C1 segment of cervical spinal cord (tissue), 14 donors: ENCODE measurements at places on chromosomes 7 and 10.

DNA sequence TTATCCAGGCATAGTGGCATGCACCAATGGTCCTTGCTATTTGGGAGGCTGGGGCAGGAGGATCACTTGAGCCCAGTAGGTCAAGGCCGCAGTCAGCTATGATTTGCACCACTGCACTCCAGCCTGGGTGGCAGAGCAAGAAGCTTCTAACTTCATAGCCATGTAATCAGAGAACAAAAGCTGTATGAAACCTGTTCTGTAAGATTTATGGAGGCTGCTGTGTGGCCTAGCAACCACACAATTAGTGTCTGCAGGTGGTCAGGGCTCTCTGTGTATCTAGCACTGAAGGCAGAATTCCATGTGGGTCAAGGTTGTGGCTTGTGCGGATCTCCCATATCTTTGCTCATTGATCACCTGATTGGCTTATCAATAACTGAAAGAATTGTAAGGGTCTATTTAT, 221.5 kb upstream of the FOXK1 start:
- DNase-seq, result no peak

DNA sequence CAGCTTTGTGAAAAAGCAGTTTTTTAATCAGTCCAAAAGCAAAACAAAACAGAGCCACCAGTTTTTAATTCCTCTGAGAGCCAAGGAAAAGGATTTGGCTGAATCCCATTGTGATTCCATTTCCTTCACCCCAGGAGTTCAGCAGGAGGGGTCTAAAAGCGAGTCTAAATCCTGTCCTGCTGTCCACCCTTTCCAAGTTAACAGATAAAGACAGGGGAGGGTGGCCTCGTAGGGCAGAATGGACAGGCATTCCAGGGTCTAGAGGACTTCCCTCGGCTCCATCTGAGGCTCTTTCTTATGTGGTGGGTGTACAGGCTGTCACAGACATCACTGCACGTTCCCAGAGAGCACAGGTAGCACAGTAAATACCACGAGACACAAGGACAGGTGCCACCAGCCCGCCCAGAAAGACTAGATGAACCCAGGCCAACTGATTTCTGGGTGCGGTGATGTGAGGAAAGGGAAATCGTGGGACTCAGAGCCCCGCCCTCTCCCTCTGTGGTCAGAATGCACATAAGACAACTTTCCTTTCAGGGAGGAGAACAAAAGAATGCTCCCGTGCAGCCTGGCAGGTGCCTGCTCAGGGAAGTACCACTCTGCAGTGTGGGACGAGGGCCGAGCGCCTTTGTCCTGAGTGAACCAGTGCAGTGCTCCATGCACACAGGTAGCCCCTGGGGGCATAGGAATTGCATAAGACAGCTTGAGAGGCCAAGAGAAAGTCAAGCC, 119.7 kb downstream of the ABLIM1 start:
- no peak for DNase-seq

- no peak for DNase-seq
These were observed 432 bp upstream of the CAMK2B start for GRCh38 chr7:44325811-44326241.

GRCh38 chr10:11018855-11019631, 1.4 kb downstream of the CELF2 start:
- no peak for DNase-seq

GRCh38 chr10:121662945-121663917, 65.0 kb upstream of the FGFR2 start:
- DNase-seq, result no peak

DNA sequence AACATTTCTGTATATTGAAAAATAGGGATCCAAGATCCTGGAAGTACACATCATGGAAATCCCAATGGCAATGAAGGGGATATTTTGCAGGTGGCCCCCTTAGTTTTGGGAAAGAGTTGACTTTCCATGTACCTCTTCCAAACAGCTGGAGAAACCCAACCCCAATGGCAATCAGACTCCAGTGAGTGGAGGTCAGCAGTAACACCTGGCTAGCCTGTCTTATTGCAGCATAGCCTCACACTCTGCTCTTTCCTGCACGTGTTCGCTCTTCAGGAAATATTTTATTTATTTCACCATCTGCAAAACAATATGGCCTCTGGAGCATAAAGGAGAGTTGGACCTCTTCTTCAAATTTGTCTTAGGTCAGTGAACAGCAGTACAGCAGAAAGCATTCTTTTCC, 340.0 kb upstream of the NRP1 start:
- no peak for DNase-seq
